T-helper 17 cell (primary cell): ENCODE measurements at places on chromosomes 2 and 18. TPM values are rescaled to one million over a fixed set of nuclear protein-coding genes. Genes with fewer than 3 reads are reported as not detected.

CEP76 gene
- total RNA-seq, result 8.9 TPM

GKN2 gene
- not detected for total RNA-seq

DNA sequence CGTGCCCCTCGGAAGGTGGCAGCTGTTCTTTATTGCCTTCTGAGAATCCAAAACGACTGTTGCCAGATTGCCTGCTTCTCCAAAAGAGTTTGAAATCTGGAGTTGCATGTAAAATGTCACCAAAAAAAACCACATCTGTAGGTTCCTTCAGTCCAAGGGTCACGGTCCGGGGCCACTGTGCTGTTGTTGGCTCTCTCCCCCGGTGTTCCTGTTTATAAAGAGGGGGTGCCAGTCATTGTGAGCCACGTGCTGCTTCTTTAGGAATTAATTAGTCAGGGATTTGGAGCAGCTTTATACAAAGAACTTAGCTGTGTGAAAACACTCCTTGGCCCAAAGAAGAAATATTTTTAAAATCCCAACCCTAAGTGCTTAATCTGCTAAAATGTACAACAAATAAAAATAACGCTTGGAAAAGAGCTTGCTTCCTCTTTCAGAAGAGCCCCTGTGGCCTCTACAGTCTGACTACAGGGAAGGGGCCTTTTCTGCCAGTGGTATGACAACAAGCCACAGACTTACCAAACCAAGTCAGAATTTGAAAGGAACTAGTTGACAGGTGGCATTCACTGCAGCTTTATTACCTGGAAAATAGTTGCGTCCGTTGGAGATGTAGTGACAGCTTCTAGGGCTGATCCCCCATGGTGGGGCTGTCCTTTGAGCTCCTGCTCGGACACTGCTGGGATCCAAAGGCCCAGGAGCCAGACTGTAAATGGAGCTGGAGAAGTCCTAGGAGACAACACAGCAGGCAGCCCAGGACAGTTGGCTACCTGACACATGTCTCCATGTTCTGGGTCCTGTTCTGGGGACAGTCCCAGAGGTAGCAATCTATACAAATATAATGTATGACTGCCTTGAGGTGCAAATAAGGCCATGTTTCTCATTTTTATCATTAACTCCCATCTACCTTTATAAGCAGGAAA is 84.5 kb upstream of the SLC1A4 start:
- no peak for DNase-seq

DNA sequence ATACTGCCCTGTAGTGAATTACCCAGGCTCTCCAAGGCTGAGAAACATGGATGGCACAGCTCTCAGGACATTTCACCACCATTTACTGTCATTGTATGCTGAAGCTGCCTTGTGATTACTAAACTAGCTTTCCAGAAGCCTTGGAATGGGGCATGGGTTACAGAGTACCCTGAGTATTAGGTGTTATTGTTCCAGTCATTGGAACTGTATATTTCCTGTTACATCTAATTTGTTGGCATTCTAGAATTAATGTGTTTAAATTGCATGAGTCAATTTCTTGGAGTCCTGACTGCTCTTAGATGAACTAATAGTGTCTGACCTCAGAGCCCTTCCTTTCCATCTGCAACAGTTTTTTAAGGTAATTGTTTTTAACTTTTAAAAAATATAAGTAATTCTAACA is 9.0 kb downstream of the DGUOK start:
- no peak for DNase-seq

DNA sequence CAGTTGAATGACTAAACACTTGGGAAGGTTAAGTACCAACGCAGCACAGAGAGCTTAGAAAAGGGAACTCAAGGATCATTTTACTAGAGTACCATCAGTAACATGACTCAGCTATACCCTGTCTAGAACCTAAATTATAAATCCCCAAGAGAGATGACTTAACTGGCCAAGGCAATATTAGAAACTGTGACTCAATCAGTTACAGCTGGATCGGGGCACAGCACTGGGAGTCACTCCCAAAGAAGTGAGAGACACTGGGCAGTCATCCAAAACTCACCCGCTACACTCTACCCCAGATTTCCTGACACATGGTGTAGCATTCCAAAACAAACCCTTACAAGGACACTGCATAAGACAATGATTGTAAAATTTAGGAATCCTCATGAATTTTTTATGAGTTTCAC is 17.7 kb downstream of the IWS1 start:
- no peak for DNase-seq

DNA sequence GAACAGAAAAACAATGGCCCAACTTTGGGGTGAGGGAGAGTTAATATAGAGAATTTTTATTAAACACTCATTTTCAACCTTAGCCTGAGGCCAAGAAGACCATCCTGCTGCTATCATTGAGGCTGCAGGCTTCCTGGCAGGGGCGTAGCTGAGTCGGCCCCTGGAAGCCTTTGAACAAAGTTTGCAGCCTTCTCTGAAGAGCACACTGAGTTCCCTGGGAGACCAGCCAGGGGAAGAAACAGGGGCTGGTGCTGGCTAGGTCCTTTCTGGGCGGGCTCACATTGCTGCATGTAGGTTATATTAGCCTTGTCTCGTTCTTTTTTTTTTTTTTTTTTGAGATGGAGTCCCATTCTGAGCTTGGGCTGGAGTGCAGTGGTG is 126.8 kb upstream of the HS6ST1 start:
- DNase-seq, result no peak

NEU4 gene
- 9.4 TPM for total RNA-seq

AGXT gene
- total RNA-seq, result not detected

DNA sequence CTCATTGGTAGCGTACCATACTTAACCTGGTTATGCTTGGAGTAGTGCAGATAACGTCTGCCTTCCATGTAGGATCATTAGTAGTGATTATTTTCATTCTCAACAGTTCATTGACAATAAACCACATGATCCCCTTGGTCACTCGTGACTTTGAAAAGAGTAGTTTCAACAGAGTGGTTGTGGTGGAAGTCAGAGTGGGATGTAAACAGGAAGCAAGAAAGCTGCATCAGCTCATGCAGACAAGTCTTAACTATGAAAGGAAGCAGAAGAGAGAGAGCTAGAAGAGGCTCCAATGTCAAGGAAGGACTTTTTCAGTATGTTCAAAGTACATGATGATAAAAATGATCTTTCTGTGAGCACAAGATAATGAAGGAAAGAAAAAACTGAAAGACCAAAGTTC is 287.4 kb downstream of the MBD2 start:
- DNase-seq, result no peak

GRCh38 chr2:217127744-217128143 is 267.9 kb upstream of the TNP1 start:
- DNase-seq, result no peak

GRCh38 chr2:189709501-189710221 is 35.2 kb downstream of the ANKAR start:
- no peak for DNase-seq

GRCh38 chr2:144350151-144350802 is 169.6 kb downstream of the ZEB2 start:
- no peak for DNase-seq

- no peak for DNase-seq
These were observed 75.6 kb downstream of the KIAA2012 start for GRCh38 chr2:202148515-202149154.

- no peak for DNase-seq
These were observed 85.0 kb upstream of the WDSUB1 start for GRCh38 chr2:159371506-159371905.

- no peak for DNase-seq
These were observed 84.9 kb downstream of the CMPK2 start for GRCh38 chr2:6780765-6781274.

GRCh38 chr2:176560296-176560695 is 291.1 kb downstream of the MTX2 start:
- DNase-seq, result no peak

ST8SIA3 gene
- total RNA-seq, result not detected

DNA sequence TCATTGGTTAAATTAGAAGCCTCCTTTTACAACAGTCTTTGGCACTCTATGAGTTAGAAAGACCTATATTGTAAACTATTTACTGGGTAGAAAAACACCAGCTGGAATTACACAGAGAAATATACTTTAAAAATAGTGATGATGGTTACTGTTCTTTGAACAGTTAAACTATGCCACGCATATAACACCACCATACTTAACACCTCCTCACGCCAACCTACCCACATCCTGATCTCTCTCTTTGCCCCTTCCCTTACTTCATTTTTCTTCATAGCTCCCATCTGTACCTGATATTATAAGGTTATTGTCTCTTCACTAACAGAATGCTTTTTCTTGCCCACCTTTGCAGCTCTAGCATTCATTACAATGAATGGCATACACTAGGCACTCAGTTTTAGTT is 173.8 kb downstream of the DPP4 start:
- DNase-seq, result no peak

DNA sequence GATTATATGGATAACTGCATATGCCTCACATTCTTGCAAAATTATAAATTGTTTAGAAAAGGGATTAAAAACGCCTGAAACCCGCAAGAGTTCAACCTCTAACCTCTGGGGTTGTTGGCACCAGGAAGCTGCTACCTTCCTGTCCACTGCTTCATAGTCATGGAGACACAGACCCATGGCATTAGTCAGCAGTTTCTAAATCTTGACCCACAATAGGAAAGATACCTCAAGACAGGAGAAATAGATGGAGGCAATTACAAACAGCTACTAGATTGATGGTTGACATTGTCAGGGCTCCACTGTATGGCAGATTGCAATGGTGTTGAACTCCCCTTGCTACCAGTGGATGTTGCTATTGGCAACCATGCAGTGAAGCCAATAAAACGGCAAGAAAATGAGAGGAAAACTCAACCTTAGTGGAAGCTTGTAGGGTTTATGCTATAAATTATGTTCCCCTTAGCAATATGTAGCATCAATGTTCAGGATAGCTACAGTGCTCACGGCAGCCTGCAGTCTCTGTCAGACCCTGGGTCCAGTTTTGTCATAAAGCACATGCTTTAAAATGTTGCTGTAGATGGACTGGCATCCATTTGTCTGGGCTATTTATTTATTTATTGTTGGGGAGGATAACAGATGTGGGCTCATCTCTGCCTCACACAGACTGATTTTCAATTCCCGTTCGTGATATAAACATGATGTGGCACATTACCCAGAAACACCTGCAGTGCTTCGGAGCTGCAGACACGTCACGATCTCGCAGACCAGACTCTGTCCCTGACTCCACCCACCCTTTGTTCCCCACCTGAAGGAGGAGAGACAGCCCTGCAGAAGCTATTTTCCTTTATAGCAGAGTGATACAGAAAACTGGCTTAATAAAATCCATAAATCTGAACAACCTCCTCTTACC is 233.4 kb downstream of the AGPS start:
- DNase-seq, result no peak

GRCh38 chr2:69081001-69081580 is 68.1 kb downstream of the ANTXR1 start:
- DNase-seq, result no peak

SNORC gene
- total RNA-seq, result 1.0 TPM

DNA sequence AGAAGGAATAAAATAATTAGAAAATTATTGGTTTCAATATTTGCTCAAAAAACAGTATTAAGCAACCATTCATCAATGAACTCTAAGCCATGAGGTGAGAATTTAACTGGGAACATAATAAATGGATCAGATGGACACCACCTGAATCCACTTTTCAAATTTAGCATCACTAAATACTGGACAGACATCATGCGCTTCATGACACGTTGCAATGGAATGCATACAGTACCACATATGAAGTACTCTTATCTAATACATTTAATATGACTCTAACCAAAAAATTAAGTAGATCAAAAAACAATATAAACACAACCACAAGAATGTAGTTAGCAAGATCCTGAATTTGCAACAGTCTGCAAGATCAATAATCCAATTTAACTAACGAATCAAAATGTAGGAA is 76.6 kb downstream of the COBLL1 start:
- no peak for DNase-seq

DNA sequence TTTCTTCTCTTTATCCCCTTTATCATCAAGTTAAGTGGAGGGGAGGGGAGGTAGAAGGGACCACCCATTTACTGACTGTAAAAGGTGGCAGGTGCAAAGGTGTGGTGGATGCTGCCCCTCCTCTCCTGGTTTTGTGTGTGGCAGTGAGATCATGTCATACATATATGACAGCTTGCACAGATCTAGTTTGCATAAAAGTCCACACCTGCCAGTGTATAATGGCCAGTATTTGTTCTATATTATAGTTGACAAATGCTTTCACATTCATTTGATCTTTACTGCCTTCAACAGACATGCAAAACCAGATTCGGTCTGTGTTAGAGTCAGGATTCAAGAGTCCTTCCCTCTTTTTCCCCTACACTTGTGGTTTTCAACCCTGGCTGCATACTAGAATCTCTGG is 55.1 kb downstream of the TGFA start:
- no peak for DNase-seq

GRCh38 chr18:45268583-45268982 is 346.7 kb upstream of the SLC14A2 start:
- DNase-seq, result no peak

GRCh38 chr18:38635709-38636430 is 1070.3 kb upstream of the CELF4 start:
- DNase-seq, result no peak

SKOR2 gene
- total RNA-seq, result not detected

GRCh38 chr18:56841836-56842235 is 190.7 kb downstream of the WDR7 start:
- DNase-seq, result no peak

GRCh38 chr2:65706411-65706810 is 274.0 kb upstream of the SPRED2 start:
- DNase-seq, result no peak

KRTCAP3 gene
- total RNA-seq, result 13.6 TPM

NETO1 gene
- total RNA-seq, result not detected

DNA sequence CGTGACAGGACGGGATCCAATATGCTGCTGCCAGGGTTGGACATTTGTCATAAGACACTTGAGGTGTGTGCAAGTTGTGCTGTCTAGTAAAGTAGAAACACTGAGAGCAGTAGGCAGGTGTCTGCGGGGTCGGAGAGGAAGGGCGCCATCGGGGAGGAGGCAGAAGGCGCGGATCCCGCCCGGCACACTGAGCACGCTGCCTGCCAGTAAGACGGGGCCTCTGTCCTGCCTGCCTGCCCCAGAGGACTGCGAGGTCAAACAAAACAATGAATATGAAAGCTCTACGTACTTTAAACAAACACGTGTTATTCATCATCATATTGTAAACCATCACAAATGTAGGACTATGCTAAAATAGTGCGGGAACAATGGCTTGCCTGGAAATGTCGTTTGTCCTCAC is 349.3 kb upstream of the SALL3 start:
- no peak for DNase-seq

- no peak for DNase-seq
These were observed 222.4 kb upstream of the OSR1 start for GRCh38 chr2:19580830-19581229.

- no peak for DNase-seq
These were observed 331.0 kb downstream of the MYCN start for GRCh38 chr2:16271231-16271896.

CIB4 gene
- total RNA-seq, result not detected

RESP18 gene
- total RNA-seq, result not detected

GALR1 gene
- not detected for total RNA-seq
